NCI-H146 (cell line): ENCODE measurements at places on chromosomes 1 and 21.

- DNase-seq, result no peak
Observed at GRCh38 chr1:101742509-101742908, 254.2 kb downstream of the OLFM3 start.

DNA sequence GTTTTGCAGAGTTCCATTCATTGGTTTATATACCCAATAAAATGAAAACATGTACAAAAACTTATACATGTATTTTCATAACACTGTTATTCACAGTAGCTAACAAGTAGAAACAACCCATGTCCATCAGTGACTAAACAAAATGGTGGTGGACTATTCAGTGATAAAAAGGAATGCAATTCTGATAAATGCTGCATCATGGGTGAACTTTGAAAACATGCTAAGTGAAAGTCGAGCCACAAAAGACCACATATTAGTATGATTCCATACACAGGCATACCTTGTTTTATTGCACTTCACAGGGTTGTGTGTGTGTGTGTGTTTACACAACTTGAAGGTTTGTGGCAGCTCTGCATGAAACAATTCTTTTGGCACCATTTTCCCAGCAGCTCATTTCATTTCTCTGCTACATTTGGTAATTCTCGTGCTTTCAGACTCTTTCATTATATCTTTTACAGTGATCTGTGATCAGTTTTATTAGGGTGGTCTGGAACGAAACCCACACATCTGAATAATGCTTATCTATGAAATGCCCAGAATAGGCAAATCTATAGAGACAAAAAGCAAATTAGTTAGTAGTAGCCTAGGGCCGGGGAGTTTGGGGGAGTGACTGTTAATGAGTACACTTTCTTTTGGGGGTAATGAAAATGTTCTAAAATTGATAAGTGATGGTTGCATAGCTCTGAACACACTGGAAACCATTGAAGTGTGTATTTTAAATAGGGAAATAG is 27.2 kb downstream of the RNF11 start:
- DNase-seq, result no peak

DNA sequence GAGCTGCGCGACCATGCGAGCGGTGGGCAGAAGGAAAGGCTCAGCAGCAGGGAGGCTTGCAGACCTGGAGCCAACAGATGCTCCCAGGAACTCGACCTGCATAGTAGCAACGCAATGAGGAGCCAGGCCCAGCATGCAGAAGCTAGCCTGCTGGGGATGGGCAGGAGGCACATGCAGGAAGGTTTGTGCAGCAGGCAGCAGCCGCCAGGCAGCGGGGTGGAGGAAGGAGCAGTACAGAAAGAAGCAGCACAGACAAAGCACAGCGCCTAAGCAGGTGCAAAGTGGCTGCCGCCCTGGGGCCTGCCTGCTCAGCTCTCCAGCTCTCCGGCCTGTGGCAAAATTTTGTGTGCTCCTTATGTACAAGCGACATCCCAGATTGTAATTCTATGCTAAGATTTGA is 213.5 kb upstream of the MAP1LC3C start:
- peak; percentile 67 for DNase-seq

- DNase-seq, result no peak
Observed at GRCh38 chr21:32817208-32817607, 45.7 kb upstream of the PAXBP1 start.

- DNase-seq, result no peak
Observed at GRCh38 chr1:101004670-101005069, 20.9 kb downstream of the DPH5 start.
